CD8-positive, alpha-beta memory T cell (primary cell): ENCODE measurements at places on chromosomes 7 and 10. TPM values are rescaled to one million over a fixed set of nuclear protein-coding genes. Genes with fewer than 3 reads are reported as not detected.

The TACR2 gene
- not detected for total RNA-seq

The ACTR3C gene
- total RNA-seq = 6.6 TPM

The CAPZA2 gene
- total RNA-seq = 170 TPM

The FASTK gene
- 88.8 TPM for total RNA-seq

The NODAL gene
- not detected for total RNA-seq

- DNase-seq = no peak
Measured at GRCh38 chr10:121057269-121057668, 206.1 kb downstream of the WDR11 start.

GRCh38 chr7:50152486-50152885 is 59.4 kb upstream of the ZPBP start:
- no peak for DNase-seq

DNA sequence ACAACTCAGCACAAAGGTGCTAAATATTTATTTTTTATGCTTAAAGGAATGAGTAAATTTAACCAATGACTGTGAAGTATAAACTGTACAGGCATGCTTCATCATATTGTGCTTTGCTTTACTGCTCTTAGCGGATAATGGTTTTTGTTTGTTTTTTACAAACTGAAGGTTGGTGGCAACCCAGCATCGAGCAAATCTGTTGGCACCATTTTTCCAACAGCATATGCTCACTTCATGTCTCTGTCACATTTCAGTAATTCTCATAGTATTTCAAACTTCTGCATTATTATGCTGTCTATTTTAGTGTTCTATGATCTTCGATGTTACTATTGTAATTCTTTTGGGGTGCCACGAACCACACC is 22.8 kb downstream of the BRAF start:
- DNase-seq = no peak

- DNase-seq = no peak
Measured at GRCh38 chr7:44292876-44293560, 32.4 kb downstream of the CAMK2B start.

DNA sequence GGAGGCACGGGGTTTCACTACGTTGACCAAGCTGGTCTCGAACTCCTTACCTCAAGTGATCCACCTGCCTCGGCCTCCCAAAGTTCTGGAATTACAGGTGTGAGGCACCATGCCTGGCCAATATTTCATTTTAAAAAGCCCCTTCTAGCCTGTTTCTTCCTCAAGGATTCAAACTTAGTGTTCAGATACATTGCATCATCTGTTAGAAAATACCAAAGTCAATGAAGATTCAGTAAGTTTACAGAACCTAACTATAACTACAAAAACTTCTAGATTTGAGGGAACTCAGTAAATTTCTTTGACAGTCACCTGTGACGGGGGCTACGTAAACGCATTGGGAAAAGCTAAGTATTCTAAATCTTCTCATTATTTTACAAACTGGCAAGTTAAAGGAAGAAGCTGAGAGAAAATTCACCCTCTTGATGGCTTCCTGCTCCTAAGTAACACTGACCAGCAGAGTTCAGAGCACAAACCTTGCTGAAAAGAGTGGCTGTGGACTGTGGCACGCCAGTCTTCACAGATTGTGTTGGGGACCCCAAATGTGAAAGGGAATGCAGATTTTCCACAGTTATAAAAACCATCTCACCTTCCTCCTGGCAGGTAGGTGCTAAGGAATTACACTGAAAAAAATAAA is 162.2 kb downstream of the PKD1L1 start:
- no peak for DNase-seq

GRCh38 chr10:24370877-24371276 is 161.9 kb downstream of the KIAA1217 start:
- no peak for DNase-seq

GRCh38 chr7:152462995-152463708 is 27.3 kb upstream of the KMT2C start:
- DNase-seq = no peak

DNA sequence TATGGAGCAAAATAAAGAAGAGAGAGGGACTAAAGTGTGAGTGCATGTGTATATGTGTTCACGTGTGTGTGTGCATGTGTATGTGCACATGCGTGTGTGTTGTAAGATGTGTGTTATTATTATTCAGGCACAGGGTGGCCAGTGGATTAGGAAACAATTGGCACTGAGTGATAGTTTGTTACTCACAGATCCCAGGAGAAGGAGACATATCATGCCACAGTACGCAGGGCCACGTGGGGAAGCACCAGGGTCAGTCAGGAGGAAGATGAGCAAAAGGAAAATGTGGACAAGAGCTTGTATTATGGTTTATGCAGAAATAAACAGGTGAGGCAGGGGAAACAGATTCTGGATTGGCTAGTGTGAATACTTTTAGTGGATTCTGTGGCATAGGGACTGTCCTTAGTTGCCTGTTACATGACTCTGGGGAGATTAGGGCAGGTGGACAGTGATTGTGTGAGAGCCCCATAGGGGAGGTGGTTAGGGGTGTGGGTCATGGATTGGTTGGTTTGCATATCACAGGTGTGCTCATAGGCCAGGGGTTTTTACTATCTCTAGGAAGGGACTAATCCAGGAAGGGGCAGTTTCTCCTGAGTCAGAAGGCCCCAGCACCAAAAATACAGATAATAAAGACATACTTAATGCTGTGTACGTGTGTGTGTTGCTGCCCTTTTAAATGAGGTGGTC is 90.0 kb downstream of the PLXDC2 start:
- DNase-seq = no peak

- no peak for DNase-seq
Measured at GRCh38 chr7:84744385-84744784, 442.5 kb downstream of the SEMA3D start.

DNA sequence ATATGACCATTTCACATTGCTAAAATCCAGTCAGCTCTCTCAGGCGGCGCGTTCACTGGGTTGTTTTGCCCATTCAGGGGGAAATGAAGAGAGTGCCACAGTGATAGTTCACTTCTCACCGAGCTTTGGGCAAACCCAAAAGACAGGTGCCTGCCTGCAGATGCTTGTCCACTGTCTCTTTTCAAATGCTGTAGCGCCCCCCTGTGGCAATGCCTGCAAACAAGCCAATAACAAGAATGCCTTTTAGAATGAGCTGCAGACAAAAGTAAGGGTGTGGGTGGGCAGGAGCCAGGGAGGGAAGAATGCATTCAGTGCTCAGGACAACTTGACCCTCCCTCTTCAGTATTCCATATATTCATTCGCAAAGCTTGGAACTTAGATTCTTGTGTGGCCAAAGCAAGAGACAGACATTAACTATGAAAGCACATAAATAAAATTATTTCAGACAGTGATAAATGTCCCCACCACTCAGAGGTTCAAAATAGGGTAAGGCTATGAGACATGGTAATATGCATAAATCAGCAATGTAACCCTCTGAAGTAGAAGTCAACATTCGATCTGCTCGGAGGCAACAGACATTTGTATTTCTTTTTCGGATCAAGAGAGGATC is 86.9 kb downstream of the JAZF1 start:
- DNase-seq = peak; percentile 30
